ENCODE measurements at places on chromosomes 2 and 18.

DNA sequence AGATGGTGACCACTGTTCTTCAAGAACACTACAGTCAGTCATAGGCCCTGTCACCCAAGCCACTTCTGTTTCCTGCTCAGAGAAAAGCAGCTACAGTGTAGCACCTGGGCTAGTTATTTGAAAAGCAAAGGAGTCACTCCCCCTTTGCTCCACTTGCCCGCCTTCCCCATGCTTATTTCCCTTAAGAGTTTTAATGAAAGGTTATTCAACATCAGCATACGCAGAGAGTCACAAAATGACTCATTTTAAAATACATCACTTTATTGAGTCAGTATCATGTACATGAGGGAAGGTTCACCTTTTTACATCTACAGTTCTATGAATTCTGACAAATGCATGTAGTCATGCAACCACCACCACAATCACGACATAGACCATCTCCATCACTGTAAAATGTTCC lies 71.3 kb downstream of the TNFRSF11A start:
- no peak for DNase-seq

DNA sequence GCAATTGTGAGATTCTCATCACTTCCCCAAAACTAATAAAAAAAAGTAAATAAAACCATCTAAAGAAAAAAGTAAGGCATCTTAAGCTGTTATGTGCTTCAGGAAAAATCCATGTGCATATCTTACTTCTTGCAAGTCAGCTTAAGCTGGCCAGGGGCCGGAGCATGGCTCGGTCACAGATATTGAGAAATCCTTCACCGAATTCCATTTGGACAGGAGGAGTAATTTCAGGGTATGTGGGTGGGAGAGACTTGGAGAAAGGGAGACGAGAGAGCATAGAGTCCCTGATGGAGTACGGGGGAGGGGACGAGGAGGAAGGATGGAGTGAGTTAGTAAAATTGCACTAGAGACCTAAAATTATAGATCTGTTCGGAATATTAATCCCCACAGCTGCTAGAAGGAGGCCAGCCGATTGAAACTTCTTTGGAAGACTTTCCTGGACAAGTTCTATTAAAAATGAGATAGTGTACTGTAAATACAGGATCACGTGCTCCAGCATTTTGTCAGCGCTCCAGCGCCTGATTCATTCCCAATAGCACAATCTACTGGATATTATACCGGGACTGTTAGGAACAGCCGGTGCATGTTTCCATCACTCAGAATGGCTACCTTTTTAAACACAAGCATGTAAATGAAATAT lies 438.5 kb downstream of the ZNF516 start:
- no peak for DNase-seq

DNA sequence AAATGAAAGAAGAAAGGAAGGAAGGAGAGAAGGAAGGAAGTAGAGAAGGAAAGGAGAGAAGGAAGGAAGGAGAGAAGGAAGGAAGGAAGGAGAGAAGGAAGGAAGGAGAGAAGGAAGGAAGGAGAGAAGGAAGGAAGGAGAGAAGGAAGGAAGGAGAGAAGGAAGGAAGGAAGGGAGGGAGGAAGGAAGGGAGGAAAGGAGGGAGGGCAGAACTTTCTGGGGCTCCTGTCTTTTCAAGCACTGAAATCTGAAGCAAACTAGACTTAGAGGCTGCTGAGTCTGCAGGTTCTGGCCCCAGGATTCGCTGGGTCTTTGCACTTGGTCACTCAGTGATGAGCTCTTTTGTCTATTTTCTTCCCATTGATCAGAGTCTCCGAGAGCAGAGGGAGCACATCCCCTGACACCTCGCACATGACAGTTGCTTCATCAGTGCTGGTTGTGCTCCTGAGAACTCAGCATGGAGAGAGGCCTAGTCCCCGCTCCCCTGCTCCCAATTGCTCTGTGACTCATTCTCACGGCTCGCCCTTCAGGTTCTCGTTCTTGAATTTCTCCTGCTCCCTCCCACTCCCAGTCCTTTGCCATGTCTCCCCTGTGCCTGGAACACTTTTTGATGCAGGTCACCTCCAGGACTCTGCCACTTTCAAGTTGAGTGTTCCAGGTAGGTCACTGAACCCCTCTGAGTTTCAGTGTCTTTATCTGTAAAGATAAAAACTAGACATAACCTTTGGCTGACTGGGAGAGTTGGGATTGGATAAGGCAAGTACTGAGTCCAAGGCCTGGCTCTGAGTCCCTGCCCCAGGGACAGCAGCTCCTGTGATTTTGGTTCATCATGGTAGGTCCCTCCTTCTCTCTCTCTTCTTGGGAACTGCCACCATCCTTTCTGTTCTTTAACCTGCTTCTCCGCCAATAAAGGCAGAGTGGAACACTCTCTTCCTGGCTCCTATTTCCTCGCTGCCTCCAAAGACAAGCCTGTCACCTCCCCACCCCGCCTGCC lies 55.2 kb downstream of the TNP1 start:
- DNase-seq, result no peak

DNA sequence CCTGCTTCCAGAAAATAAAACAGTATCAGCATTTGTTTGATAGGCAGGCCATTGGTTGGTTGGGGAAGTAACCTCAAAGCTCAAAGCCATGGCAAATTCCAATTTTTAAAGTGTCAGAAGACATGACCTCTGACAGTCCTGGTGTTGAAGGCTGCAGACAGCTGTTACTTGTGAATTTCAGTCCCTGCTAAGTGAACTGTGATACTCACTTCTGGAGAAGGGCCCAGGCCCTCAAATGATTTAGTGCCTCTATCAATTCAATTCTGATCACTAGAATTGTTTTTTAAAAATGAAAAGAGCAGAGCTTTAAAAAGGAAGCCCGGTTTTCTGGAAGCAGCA lies 23.1 kb downstream of the MRPL44 start:
- DNase-seq, result no peak

- DNase-seq, result no peak
Measured at GRCh38 chr18:45588376-45589355, 26.6 kb upstream of the SLC14A2 start.

DNA sequence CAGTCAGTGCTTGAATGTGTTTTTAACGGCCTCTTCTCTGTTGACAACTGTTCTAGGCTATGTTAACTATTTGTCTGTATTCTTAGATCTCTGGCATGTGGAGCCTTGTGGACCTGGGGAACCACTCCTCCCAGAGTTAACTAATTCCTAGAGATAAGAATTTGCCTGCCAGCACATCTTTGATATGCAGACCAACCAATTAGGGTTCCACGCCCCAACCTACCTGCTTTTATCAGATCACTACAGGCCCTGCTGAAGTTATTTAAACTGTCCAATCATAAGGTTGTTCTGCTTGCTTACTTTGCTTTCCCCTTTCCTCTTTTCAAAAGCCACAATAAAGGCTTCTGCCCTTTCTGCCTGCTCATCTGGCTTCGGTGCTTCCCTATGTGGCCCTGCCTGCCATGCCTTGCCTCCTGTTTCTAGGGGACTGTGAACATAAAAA lies 8.5 kb upstream of the CYBRD1 start:
- no peak for DNase-seq

- DNase-seq, result no peak
Measured at GRCh38 chr2:227617316-227618230, at the start of gene SCYGR4. Gene SCYGR4, plus strand, starts transcription at chr2:227617498. Its CDS starts 0 bp downstream, at chr2:227617498.

- peak; percentile 12 for DNase-seq
Measured at GRCh38 chr2:65991381-65992197, 443.3 kb upstream of the MEIS1 start.

GRCh38 chr18:59861963-59862819 lies 37.6 kb upstream of the PMAIP1 start:
- no peak for DNase-seq

- peak; percentile 86 for DNase-seq
Measured at GRCh38 chr18:70781860-70782453, 493.1 kb downstream of the SOCS6 start.

- DNase-seq, result no peak
Measured at GRCh38 chr2:214135966-214136365, 274.9 kb upstream of the VWC2L start.

GRCh38 chr2:23697256-23698075 lies 229.5 kb downstream of the ATAD2B start:
- no peak for DNase-seq

GRCh38 chr2:8643996-8644356 lies 37.9 kb upstream of the ID2 start:
- DNase-seq, result no peak

DNA sequence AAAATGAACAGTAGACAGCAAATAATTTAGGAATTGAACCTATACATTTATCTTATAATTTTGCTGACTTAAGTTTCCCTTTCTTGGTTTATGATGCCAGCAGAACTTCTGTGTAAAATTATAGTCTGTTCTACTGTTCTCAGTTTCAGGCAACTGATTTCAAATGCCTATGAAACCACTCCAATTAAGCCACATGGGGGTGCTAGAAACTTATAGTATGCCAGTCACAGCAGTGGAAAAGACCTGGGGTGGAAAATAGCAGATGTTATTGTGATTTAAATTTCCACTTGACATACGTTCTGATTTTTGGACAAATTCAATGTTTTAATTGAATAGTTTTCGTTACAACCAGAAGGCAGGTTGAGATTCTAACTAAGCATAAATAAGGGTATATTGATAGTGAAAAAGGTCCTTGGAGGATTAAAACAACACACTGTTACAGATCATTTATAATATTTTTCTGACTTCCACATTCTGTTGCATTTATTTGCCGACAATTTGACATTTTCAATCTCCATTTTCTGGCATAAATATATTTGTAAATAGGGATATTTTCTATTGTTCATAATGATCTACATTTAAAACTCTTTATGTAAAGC lies 61.4 kb downstream of the CPS1 start:
- peak; percentile 86 for DNase-seq

- DNase-seq, result no peak
Measured at GRCh38 chr2:219400562-219400961, 12.8 kb upstream of the DNPEP start.

GRCh38 chr2:60214626-60214875 lies 338.9 kb downstream of the BCL11A start:
- DNase-seq, result no peak

GRCh38 chr2:33605056-33605455 lies 6.0 kb upstream of the FAM98A start:
- no peak for DNase-seq

DNA sequence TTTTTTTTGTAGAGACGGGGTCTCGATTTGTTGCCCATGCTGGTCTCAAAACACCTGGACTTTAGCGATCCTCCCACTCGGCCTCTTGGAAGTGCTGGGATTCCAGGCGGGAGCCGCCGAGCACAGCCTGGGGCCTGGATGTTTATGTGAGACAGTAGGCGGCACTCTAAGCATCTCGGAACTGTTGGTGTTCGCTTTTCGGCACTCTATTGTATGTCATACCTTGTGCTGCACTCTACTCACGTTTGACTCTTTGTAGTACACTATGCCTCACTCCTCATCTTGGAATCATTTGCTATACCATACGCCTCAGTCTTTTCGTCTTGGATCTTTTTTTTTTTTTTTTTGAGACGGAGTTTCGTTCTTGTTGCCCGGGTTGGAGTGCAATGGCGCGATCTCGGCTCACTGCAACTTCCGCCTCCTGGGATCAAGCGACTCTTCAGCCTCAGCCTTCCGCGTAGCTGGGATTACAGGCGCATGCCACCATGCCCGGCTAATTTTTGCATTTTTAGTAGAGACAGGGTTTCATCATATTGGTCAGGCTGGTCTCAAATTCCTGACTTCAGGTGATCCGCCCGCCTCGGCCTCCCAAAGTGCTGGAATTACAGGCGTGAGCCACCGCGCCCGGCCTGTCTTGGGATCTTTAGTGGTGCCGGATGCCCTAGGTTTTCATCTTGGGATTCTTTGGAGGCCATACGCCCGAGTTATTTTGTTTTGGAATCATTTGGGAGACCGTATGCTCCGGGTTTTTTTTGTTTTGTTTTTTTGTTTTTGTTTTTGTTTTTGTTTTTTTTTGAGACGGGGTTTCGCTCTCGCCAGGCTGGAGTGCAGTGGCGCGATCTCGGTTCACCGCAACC lies 24.2 kb upstream of the ZDBF2 start:
- DNase-seq, result no peak

DNA sequence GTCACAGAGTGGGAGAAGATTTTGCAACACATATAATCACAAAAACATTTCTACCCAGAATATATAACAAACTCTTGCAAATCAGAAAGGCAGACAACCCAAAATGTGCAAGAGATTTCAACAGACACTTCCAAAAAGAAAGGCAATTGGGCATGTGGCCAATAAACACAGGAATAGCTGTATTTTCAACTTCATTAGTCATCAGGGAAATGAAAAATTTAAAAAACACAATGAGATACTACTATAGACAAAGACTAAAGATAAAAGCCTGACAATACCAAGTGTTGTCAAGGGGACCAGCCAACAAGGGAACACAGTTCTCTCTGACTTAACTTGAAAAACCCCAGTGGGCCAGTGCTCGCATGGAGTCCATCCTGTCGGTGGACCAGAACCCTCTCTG lies 40.5 kb downstream of the MTHFD2 start:
- DNase-seq, result no peak

DNA sequence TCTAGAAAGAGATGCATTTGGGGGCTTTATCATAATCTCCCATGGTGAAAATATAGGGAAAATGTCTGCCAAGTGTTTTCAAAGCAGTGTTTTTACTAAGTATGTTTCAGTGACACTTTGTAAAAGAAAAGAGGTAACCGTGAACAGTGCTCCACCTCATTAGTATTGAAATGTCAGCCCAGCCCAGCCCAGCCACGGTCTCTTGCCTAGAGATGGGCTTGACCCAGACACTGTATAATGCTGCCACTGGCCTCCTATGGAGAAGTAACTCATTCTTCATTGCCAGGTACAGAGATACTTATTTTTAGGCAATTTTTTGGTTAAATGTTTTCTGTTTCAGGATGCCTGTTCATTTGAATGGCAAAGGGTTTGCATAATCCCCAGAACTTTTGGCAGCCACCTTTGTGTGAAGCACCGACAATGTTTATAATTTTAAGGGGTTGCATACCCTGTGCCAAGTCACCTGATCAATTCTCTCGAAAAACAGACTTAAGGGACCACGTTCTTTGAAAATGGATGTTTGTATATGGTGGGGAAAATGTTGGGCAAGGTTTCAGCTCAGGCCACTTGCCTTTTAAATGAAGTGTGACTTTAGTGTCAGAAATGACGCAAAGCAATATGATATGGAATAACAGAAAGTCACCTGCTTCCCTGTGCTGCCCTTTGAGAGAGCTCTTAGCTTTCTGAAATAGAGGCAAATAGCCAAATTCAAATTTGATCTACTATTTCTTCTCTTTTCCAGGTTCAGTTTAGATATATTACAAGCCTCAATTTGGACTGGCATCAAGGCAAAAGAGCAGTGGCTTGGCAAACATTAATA lies 314.5 kb upstream of the RGPD4 start:
- no peak for DNase-seq

DNA sequence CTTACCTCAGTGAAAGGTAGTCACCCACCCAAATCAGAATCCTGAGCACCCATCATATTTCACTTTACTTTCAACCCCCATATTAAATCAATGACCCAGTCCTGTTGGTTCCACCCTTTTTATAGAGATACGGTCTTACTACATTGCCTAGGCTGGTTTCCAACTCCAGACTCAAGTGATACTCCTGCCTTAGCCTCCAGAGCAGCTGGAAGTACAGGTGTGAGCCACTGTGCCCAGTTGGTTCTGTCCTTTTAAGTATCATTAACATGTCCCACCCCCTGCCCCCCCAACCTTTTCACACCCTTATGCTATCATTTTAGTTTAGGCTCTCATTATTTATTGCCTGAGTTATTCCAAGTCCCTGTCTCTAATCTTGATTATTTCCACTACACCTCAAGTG lies 28.7 kb downstream of the MSH6 start:
- DNase-seq, result no peak

- DNase-seq, result no peak
Measured at GRCh38 chr2:60906395-60906794, 25.0 kb downstream of the REL start.
